SK-MEL-5 (cell line): ENCODE measurements at places on chromosomes 4 and X.
A peak's percentile ranks its signal among the peaks of the same experiment; 100 is the strongest.

DNA sequence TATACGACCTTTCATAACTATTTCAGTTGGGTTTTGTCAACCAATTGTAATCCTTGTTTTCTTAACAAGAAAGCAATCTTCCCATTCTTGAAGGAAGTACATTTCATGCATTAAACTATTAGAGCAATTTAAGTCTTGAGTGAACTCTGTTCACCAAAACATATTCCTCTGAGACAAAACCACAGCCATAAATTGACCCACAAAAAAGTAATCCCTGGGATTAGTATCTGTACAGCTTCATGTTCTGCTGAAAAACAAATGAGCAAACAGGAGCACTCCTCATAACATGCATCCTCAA is 207.0 kb upstream of the PDE5A start:
- DNase-seq = no peak

- DNase-seq = no peak
These were observed 15.8 kb downstream of the TRPC3 start for GRCh38 chr4:121936101-121936500.

- no peak for DNase-seq
These were observed 134.8 kb upstream of the PPARGC1A start for GRCh38 chr4:24024605-24025004.

DNA sequence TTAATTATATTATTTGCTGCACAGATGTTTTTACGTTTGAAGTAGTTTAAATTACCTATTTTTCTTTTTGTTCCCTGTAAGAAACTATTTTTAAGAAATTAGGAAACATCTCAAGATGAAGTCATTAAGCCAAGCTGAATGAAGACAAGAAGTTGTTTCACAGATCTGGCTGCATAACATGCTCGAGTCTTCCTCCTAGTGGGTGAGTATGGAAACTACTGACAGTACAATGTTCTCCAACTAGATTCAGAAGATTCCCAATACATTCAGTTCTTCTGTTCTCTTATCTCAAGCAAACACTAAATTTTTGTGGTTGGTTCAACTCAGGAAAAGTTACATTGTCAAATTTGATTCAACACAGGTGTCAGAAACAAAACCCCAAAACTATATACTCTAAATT is 256.8 kb upstream of the VCX start:
- peak; percentile 50 for DNase-seq

DNA sequence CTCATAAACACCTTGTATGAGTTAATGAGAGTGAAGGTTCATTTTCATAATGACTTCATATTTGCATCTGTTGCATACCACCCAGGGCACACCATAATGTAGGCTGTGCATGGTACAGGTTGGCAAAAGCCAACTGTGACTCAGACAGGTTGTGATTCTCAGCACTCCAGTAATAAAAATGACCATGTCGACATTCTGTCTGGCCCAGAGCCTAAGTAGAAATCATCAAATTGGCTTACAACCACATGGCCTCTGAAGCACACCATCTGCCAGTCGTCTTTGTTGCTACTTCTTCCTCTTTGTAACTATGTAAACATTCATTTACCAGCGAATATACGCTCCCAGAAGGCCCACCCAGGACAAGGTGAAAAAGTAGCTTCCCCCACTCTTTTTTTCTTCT is 459.5 kb downstream of the GASK1B start:
- DNase-seq = no peak

DNA sequence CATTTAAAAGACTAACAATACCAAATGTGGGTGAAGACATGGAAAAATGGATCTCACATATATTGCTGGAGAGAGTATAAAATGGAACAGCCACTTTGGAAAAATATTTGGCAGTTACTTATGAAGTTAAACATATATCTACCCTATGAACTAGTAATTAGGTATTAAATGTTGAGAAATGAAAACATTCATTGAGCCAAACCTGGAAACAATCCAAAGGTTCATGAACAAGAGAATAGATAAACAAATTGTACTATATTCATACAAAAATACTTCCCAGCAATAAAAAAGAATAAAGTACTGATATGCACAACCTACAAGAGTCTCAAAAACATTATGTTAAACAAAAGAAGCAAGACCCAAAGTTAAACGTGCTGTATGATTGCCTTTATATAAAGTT is 4.0 kb upstream of the EGF start:
- no peak for DNase-seq

DNA sequence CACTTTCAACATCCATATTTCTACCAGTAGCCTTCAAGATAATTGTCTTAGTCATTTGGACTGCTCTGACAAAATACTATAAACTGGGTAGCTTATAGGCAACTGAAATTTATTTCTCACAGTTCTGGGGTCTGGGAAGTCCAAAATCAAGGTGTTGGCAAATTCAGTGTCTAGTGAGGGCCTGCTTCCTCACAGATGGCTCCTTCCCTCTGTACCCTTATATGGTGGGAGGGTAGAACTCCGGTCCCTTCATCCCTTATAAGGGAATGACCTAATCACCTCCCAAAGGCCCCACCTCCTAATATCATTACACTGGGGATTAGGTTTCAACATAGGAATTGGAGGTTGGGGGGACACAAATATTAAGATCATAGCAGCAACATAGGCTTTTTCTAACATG is 7.4 kb upstream of the TBC1D25 start:
- DNase-seq = no peak

DNA sequence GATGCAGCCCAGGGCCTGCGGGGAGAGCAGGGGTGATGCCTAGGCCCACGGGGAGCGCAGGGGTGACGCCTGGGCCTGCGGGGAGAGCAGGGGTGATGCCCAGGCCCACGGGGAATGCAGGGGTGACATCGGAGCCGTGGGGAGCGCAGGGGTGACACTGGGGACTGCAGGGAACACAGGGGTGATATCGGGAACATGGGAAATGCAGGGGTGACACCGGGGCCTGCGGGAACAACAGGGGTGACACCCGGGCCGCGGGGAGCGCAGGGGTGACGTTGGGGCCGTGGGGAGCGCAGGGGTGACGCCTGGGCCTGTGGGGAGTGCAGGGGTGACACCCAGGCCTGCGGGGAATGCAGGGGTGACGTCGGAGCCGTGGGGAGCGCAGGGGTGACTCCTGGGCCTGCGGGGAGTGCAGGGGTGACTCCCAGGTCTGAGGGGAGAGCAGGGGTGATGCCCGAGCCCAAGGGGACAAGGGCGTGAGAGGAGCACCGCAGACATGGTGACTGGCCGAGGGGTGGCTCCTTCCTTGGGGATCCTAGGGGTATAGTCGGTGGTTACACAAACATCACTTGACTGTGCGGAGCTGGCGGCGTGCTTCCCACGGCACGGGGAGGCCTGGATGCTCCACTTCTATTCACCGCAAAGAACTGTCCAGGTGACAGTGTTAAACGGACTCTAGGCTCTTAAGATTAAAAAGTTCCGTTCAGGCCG is 38.0 kb downstream of the GAK start:
- no peak for DNase-seq

DNA sequence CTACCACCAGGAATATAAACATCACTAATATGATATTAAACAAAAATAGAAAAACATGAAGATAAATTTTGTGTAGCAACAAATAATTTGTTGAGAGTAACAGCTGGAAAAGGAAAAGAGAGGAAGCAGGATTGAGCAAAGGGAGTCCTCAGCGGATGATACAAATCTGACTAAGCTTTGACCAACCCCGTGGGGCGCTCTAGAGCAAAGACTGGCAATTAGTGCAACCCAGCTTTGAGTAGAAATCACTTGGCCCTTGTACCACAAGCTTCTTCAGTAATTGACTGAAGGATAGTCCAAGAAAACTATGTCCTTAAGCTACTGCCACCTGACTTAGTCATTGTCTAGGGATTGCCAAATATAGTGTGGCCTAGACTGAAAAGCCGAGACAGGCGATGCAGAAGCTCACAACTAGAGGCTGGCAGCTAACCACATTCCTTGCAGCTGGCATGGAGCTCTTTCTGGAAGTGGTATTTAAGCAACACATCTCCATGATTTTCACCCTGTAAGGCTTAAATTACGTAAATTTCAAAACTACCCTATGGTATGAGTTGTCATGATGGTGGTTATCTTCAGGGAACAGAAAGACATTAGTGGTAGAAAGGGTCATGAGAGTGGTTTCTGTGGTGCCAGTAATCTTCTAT is 396.0 kb downstream of the PDGFC start:
- DNase-seq = no peak

GRCh38 chr4:91198951-91199350 is 1071.8 kb downstream of the CCSER1 start:
- DNase-seq = peak; percentile 61

GRCh38 chrX:39264023-39264422 is 462.8 kb downstream of the MID1IP1 start:
- DNase-seq = no peak

DNA sequence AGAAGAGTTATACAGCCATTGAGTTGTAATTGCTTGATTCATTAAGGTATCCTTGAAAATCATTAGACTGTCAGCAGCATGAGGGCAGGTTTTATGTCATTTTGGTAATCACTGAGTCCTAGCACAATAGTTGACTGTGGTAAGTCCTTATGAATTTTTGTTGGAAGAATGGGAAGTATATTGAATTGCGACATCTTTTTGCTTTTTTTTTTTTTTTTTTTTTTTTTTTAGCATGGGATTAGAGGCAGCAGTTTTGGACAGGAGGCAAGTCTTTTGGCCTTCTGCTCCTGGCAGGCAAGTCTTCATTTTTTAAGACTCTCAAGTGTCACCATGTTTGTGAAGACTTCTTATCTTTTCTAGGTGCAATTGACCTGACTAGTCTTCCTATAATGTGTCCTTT is 29.7 kb downstream of the PRRG1 start:
- DNase-seq = no peak

DNA sequence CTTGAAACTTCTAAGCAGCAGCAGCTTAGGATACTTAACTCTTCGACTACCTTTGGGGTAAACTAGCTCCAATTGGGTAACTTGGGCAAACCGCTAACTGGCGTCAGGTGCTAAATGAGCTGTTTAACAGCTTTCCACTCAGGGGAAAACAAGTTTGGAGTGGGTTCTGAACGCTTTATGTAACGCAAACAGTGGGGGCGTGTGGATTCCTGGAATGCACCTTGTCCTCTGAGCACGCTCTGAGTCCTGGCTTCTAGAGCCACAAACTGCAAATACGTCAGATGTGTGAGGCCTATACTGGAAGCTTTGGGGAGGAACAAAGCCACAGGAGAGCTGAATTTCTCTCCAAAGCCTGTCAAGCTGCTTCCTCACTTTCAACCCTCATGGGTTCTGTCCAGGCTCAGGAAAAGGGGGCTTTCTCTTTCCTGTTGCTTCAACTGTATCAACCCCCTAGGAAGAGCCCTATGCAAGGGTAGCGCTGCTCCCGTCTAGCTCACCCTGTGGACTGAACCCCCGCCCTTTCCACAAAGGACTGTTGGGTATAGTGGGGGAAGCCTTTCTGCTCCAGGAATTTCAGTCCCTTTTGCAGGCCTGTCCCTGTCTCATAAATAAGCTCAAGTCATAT is 4.5 kb upstream of the WDR1 start:
- DNase-seq = no peak

DNA sequence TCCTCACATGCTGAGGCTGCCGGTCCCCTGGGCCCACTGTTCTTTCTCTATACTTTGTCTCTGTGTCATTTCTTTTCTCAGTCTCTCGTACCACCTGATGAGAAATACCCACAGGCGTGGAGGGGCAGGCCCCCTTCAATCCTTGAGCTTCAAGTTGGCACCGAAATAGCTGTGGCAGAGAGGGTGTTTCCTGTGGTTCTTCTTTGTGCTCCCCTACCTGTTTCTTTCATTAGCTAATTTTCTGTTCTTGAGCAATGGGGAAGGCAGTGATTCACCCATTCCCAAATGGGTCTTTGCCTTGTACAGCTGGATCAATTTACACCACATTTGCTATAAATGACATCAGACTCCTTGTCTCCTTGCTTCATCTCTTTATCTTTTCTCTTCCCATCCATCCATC is 2.1 kb upstream of the CYSLTR1 start:
- no peak for DNase-seq

DNA sequence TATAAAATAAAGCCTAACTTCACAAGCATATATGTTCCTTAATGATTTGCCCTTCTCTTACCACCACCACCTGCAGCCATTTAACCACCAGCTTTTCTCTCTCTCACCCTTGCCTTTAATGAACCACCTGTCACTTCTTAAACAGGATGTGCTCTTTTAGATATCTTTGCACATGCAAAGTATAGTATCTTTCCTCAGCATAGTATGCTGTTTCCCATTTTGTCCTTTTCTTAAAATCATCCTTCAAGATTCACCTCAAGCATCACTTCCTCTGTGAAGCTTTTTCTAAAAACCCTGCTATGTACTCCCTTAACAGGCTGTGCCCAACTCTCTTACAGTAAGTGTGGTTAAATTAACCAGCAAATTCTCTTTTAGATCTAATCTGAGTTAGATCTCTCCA is 8.2 kb upstream of the CNOT6L start:
- DNase-seq = no peak

DNA sequence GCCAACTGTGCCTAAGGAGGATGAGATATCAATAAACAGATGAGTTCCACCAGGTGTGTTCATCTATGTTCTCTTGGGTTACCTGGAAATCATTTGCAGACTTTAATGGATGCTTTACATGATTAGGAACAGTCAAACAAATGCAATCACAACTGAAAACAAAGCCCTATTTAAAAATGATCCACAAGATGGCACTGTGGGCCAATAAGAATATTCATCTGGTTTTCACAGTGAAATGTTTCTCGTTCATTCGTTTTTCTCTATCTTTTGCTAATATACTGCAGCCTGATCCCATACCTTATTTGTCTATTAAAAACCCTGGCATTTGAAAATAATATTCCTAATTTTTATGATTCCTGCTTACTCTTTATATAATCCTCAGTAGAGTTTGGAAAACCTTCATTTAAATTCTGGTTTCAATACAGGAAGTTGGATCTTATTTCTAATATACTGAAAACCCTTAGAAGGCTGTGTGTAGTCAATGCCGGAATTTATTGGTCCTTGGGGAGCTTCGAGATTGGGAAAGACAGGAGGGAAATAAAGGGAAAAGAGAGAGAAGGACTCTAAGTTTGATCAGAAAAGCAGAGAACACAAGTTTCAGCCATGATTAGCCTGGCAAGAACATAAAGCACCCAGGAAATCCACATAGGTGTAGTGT is 63.8 kb upstream of the TAPT1 start:
- DNase-seq = peak; percentile 59
